ENCODE measurements at places on chromosomes 7 and 10.

- DNase-seq = no peak
These were observed 42.5 kb downstream of the STK17A start for GRCh38 chr7:43625453-43625852.

DNA sequence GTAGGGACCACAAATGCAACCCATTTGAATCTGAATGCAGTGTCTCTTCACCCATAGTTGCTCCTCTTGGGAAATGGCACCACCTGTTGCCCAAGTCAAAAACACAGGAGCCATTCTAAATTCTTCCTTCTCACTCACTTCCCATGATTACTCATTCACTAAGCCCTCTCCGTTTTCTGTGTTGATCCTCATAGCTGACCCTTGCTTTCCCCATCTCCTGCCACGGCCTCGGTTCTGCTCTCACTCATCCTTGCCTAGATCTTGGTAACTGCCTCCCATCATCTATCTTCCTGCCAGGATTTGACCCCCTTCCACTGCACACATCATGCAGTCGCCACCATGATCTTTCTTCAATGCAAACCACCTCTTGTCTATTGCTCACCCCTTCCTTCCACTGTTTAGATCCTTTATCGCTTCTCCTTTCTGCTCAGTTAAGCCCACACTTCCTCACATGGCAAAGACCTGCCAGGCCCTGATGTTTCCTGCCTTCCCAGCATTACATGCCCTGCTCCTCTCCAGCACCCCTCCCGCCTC lies 19.0 kb upstream of the CPN1 start:
- DNase-seq = no peak

- DNase-seq = no peak
These were observed 196.7 kb downstream of the IPMK start for GRCh38 chr10:58070956-58071355.

GRCh38 chr10:31644931-31645633 lies 283.5 kb downstream of the ARHGAP12 start:
- DNase-seq = no peak

DNA sequence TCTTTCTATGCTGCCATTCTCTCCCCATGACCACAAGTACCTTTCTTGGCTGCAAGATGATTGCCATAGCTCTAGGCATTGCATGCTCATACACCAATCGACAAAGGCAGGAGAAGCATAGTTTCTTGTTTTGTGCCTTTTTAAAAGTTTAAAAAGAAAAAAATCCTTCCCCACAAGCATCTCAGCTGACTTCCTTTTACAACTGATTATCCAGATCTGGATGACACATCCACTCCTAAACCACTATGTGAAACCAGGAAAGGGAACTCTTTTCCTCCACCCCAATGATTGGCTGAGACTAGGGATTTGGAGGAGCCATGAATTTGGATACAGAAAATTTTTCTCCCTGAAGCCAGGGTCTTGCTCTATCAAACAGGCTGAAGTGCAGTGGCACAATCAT lies 14.5 kb upstream of the LRRC4 start:
- no peak for DNase-seq

- DNase-seq = no peak
These were observed 147.4 kb downstream of the EBF3 start for GRCh38 chr10:129816656-129817045.

DNA sequence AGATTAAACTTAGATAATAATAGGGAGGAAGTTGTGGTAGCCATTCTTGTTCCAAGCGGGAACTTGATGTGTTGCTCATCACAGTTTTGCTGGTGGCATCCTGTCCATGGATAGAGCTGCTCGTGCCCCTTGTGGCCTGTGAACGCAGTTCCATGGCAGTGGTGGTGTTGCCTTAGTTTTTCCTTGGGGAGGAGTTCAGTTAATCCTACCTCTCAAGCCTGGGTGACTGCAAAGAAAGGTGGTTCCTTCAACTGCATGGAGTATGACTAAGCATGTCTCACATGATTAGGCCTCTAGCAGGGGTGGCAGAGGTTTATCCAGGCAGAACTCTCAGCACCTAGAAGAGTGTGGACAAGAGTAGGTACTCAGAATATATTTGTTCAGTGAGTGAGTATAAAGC lies 99.7 kb downstream of the MAPK8 start:
- no peak for DNase-seq

GRCh38 chr10:29736366-29737073 lies 101.7 kb upstream of the SVIL start:
- no peak for DNase-seq

GRCh38 chr7:151590071-151590849 lies 70.6 kb upstream of the RHEB start:
- no peak for DNase-seq

- DNase-seq = no peak
These were observed 115.6 kb upstream of the IMMP2L start for GRCh38 chr7:111677848-111678247.

- no peak for DNase-seq
These were observed 21.7 kb downstream of the ST8SIA6 start for GRCh38 chr10:17432723-17433122.

DNA sequence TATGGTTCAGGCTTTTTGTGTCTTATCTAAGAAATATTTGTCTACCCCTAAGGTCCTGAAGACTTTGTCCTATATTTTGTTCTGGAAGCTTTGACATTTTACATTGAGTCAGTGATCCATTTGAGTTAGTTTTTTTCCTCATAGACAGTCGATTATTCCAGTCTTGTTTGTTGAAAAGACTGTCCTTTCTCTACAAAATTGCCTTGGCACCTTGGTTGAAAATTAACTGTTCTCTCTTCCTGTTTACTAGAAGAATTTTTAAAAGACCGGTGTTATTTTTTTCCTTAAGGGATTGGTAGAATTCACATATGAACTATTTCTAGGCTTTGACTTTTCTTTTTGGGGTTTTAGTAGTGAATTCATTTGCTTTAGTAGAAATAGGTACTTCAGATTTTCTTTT lies 12.0 kb downstream of the PLEKHA1 start:
- no peak for DNase-seq

- no peak for DNase-seq
These were observed 11.9 kb downstream of the PDGFA start for GRCh38 chr7:507623-508300.

- no peak for DNase-seq
These were observed 299.9 kb upstream of the LRRTM3 start for GRCh38 chr10:66625709-66626590.

DNA sequence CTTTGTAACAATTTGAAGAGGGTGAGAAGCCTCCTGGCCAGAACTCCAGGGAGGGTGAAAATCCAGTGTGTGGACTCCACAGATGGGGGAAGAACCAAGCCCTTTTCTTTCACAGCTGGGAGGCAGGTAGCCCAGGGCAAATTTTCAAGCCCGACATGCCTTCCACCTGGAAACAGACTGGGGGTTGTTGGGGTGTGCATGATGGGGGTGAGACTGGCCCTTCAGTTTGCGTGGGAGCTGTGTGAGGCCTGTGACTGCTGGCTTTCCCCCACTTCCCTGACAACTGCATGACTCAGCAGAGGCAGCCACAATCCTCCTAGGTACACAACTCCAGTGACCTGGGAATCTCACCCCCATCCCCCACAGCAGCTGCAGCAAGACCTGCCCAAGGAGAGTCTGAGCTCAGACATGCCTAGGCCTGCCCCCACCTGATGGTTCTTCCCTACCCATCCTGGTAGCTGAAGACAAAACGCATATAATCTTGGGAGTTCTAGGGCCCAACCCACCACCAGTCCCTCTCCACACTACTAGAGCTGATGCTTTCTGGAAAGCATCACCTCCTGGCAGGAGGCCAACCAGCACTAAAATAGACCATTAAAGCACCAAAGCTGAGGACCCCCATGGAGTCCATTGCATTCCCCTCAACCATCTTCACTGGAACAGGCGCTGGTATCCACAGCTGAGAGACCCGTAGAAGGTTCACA lies 445.4 kb downstream of the TFEC start:
- DNase-seq = no peak

GRCh38 chr10:99339077-99339476 lies 9.9 kb downstream of the CNNM1 start:
- DNase-seq = no peak

- no peak for DNase-seq
These were observed 55.9 kb upstream of the MYL10 start for GRCh38 chr7:101684983-101685330.

- no peak for DNase-seq
These were observed 122.8 kb downstream of the THSD7A start for GRCh38 chr7:11709196-11709595.

DNA sequence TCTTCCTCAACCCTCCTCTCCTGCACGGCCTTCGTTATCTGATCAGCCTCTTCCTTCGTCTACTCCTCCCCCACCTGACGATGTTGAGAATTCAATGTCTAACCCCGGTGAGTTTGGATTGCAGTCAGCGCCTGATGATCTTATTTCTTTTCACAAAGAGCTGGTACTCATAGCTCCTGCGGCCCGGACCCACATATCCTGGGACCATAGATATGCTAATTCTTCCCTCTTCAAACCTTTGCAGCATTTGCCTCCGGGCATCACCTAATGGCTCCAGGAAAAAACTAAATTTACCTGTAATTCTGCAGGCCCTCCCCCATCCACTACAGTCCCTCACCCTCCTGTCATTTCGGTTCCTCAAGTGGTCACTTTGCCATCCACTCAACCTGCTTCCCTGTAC lies 12.4 kb upstream of the DDC start:
- DNase-seq = no peak

DNA sequence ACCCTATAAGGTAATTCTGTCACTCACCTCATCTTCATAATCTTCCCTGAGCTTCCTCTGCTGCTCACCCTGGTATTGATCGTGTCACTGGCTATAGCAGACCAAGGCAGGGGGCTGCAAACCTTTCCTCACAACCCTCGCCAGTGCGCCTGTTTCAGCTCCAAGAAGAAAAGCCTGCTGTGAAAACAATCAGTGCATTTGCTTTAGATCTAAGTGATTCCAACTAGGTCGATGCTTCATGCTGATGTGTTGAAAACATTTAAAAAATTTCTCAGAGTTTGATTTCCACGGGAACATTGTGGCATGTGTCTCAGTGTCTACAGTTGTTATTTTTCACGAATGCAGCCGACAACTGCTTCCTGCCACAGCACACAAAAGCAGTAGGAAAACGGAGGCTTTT lies 27.3 kb downstream of the POU6F2 start:
- DNase-seq = no peak

GRCh38 chr10:10517866-10518265 lies 499.8 kb upstream of the CELF2 start:
- no peak for DNase-seq

DNA sequence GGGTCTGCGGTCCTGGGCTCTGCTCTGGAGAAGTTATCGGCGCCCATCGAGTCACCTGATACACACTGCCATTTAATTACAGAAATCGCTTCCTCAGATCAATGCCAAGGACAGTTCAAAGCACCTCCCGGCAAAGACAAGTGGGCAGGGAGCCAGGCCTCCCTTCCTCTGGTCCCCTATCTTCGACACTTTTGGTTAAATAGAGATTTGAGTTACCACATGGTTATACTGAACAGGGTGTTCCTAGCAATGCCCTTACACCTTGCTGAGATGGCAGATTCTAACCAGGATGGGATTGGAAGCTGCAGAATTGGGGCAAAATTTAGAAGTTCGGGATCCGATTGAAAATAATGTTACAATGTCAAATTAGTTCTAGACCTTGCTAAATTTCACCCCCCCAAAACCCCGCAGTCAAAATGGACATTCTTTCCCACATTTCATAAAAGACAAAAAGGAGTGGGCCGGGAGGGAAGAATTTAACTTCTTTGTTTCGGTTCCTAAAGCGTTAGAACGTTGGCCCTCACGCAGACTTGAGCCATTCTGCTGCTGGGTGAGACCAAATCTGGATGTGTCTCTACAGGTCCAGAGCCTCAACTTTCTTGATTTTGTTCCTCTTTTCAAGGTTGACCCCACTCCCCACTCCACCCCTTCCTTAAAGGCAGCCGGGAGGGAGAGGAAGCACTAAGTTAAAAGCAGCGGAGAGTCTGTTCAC lies 2.2 kb upstream of the DLX5 start:
- no peak for DNase-seq

- DNase-seq = no peak
These were observed 34.8 kb downstream of the HTR5A start for GRCh38 chr7:155104913-155105312.

GRCh38 chr7:139541600-139542307 lies 18.3 kb downstream of the CLEC2L start:
- DNase-seq = no peak

DNA sequence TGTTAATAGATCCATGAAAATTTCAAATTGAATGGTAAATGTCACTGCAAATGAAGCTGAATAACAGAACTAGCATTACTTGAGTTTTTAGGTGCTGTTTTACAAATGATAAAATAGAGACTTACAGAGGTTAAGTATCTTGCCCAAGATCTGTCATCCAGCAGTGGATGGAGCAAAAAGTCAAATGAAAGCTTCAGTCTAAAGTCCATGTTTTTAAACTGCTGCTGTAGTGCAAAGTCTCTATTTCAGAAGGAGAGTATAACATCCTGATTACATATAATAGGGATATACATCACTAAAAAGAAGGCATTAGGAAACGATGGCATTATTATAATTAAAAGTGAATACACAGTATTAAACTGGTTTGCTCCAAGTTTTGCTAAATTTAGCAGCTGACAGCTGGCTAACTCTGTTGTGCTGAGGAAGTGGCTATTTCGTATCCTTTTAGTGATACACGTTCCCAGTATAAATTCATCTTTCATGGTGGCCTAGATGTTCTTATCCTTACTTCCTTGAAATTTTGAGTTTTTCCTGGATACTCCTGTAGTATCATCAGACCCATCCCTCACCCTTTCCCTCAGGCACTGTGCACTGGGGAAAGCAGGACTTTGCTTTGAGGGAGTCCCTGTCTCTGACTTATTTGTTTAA lies 603.2 kb downstream of the MAGI2 start:
- DNase-seq = no peak

GRCh38 chr10:75432176-75432575 lies 752 bp downstream of the LRMDA start:
- DNase-seq = no peak

DNA sequence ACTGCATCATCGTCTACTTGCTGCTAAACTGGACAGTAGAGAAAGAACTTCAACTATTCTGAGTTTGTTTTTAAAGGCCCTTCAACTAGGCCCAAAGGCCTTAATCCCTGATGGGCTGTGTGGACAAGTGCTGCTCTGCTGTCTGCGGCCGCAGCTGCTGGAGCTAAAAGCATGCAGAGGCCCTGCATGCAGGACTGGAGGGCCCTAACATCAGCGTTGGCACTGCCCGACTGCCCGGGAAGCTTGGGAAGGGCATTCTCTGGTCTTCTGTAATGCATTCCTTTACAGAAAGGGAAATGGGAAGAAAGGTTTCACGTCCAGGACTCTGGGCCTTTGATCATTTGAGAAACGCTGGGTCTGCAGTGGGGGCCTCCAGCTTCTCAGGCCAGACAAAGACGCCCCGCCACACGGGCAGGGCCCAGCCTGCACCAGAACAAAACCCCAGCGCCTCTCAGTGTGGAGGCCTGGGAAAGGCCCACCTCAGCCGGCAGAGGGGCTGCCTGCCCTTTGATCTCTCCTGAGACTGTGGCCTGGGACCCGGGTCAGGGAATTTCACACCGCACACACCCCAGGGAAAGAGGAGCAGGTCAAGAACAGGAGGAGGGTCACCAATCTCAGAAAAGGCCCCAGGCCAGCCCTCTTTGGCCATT lies 229.3 kb downstream of the DNAJB6 start:
- DNase-seq = no peak
